ENCODE measurements at places on chromosomes 6 and 20.

DNA sequence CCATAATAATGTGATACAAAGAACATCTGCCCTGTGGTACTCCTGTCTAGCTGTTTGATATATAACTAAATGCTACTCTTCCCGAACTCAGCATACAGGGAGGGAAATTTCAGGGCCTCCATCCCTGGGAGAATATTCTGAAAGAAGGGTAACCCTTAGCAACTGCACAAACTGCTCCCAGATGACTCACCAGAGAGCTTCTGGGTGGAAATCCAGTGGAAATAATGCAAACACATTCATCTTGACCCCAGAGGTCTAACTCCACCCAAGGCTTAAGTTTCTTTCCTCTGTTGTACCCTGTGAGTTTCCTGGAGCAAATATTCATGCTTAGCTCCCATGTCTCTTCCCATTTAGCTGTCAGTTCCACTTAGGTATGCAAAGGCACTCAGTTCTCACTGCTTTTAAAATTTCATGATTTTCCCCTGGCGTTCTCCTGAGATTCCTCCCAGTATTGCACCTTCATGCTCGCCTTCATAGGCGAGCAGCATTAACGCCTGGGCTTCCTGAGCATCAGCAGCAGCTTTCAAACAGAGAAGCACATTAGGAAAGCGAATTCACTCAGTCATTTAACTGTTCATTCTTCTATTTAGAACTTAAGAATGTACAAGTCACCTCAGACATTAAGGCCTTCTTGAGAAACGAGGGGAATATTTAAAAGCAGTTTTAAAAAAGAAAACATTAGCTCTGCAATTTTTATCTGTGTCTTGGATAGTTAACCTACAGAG, 43.8 kb upstream of the LAMA4 start:
- DNase-seq: no peak

- no peak for DNase-seq
Observed at GRCh38 chr6:134544737-134545136, 226.8 kb upstream of the SGK1 start.

DNA sequence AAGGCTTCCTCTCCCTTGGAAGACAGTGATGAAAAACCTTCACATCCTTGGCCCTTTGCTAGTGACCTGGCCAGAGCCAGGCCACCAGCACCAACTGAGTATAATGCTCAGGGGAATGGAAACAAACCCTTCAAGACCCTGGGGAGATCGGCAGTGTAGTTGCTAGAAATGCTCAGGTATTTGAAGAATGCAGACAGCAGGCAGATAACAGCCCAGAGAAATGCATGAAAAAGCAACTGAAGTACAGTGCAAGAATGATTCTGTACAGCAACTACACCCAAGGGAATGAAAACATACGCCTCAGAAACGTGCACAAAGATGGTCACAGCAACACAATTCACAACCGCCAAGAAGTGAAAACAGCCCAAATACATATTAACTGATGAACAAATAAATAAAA, 41.1 kb downstream of the PPP1R3G start:
- DNase-seq: no peak

DNA sequence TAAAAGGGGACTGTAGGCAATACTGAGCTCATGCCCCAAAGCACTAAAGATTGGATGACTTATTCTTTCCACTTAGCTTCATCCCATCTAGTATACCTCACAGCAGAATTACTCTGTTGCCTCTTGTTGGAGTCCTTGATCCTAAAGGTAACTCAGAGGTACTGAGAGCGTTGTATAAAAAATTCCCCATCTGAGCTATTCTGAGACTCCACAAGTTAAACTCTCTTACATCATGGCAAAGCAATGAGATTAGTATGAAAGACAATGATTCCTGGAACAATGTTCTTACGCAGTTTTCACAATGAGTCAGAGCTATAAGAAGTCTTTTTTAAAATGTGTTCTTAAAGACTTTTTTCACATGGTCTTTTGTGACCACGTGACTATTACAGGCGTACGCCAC, 370.1 kb downstream of the ADGRB3 start:
- DNase-seq: no peak

GRCh38 chr6:87917886-87918285, 129.8 kb upstream of the SPACA1 start:
- DNase-seq: no peak

DNA sequence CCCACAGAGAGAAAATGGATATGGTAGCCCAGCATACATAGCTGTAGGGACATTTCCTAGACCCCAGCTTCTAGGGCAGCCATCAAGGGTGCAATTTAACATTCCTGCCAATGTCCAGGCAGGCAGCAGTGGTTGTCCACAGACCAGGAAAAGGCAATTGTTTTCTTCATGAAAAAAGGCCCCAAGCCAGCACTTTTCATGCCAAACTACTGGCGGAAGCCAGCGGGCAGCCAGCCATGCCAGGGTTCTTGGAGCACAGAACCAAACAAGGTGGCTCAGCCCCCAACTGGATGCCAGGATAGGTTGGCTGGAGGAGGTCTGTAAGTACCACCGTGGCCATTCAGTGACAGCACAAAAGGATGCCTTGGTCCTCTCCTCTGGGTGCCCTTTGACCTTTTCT, 94.6 kb downstream of the BANF2 start:
- no peak for DNase-seq

- DNase-seq: peak; percentile 18
Observed at GRCh38 chr6:80133020-80133419, 26.5 kb downstream of the BCKDHB start.

GRCh38 chr6:168364793-168365421, 45.3 kb upstream of the DACT2 start:
- no peak for DNase-seq

DNA sequence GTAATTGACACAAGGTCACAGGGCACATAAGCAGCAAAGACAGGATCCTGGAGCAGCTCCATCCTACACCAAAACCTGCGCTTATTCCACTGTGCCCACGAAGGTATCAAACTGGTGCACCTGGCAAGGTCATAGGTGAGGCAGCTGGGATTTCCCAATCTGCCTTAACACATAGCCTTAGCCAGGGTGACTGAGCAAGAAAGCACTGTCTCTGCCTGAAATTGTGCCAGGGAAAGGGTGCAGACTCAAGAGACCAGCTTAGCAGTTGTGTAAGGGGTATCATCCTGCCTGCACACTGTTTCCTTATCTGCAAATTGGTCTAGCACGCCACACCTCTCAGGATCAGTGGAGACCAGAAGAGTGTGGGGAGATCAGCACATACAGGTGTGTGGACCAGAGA, 82.8 kb downstream of the MAFB start:
- DNase-seq: no peak

DNA sequence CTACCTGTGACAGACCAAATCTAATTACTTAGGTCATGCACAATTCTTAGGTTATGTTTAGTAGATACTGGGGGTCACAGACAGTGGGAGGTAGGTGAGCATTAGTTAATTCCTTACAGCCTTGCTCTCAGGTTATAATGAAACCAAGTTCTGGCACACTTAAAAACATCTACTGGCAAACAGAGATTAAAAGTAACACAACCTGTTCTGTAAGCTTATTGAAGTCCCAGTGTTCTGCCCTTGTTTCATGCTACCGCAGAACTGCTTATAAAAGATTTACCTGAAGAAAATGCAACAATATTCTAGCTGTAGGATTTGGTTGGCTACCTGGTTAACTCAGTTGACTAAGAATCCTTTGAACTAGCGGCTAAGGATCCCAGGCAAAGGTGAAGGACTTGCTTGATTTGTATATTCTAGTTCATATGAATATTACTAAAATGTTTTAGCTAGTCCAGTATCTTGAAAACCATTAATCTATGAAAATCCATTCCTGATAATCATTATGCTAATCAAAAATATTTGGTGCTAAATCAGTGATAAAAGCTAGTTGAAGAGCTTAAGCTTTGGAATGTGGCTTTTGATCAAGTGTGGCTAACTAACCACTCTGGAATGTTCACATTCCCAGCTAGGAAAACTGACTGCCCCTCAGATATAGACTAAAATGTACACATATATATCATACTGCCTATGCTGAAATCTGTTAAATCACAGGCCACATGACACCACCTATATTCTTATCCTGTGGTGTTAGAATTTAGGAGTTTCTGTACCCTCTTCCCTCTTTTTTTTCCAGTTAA, 7.2 kb downstream of the PEX3 start:
- no peak for DNase-seq

- peak; percentile 55 for DNase-seq
Observed at GRCh38 chr6:150418827-150419594, 50.2 kb downstream of the IYD start.

DNA sequence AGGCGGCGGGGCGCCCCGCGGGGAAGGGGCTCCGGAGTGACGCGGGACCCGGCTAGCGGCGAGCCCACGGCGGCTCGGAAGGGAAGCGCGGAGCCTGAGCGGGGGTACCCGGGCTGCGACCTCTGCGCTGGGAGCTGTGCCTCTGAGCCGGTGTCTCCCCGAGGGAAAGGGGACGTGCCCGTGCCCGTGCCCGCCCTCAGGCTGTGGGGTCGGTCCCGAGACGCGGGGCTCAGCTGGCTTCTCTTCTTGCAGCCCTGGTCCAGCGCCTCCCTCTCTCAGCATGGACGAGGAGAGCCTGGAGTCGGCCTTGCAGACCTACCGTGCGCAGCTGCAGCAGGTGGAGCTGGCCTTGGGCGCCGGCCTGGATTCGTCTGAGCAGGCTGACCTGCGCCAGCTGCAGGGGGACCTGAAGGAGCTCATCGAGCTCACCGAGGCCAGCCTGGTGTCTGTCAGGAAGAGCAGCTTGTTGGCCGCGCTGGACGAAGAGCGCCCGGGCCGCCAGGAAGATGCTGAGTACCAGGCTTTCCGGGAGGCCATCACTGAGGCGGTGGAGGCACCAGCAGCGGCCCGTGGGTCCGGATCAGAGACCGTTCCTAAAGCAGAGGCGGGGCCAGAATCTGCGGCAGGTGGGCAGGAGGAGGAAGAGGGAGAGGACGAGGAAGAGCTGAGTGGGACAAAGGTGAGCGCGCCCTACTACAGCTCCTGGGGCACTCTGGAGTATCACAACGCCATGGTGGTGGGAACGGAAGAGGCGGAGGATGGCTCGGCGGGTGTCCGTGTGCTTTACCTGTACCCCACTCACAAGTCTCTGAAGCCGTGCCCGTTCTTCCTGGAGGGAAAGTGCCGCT, 686 bp downstream of the ZGPAT start:
- DNase-seq: no peak

DNA sequence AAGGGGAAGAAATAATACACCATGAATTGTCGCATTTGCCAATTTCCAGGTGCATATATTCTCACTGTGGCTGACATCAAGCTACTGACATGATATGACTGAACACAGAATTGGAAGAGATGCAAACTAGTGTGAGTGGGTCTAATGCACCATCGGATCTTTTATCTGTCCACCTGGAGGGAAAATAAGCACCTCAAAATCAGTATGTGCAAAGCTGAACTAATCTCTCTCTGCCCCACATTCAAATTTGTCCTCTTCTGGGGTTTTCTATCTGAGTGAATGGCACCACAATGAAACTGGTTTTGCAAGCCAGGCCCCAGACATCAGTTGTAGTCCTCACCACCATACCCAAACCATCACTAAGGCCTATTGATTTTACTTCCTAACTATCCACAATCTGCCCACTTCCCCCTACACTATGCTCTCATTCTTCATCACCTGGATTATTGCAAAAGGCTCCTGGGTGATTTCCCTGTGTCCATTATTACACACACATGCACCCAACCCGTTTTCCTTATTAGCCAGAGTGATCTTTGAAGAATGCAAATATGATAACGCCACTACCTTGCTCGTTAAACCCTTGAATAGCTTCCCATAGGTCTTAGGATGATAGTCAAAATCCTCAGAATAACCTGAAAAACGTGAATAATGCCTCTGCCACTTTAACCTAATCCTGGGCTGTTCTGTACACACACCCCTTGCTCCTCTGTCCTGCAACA, 159.0 kb upstream of the GMDS start:
- no peak for DNase-seq

DNA sequence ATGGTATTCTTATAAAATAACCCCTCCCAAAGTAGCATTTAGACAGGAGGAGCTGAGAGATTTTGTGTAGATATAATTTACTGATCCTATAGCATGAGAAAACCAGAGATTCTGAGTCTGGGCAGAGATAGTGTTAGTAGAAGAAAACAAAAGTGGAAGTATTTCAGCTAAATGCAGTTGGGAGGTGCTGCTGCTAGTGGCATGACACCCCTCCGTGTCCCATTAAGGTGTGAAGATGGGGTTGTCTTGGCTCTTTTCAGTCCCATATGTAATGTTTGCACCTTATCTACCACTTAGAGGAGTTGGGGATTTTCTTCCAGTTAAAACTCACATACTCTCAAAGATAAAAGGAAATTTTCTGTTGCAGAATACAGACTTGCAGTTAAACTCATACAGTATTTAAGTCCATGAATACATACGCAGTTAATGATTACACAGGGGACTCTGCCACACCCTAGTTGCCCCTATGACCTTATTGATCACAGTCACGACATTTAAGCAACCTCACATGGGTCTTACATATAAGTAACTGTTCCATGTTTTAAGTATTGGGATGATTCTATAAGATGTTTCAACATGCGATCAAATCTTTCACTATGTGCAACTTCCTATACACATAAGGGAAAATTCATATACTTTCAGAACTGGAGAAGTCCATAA, 11.5 kb downstream of the TAAR2 start:
- no peak for DNase-seq

- DNase-seq: no peak
Observed at GRCh38 chr6:79215213-79215824, 19.2 kb downstream of the HMGN3 start.

- DNase-seq: no peak
Observed at GRCh38 chr6:113292646-113293422, 564.3 kb upstream of the MARCKS start.

GRCh38 chr6:158758941-158759479, 60.2 kb downstream of the EZR start:
- DNase-seq: no peak

GRCh38 chr6:83369692-83370091, 61.2 kb downstream of the ME1 start:
- DNase-seq: no peak

- DNase-seq: no peak
Observed at GRCh38 chr6:118667988-118668387, 16.6 kb upstream of the CEP85L start.

DNA sequence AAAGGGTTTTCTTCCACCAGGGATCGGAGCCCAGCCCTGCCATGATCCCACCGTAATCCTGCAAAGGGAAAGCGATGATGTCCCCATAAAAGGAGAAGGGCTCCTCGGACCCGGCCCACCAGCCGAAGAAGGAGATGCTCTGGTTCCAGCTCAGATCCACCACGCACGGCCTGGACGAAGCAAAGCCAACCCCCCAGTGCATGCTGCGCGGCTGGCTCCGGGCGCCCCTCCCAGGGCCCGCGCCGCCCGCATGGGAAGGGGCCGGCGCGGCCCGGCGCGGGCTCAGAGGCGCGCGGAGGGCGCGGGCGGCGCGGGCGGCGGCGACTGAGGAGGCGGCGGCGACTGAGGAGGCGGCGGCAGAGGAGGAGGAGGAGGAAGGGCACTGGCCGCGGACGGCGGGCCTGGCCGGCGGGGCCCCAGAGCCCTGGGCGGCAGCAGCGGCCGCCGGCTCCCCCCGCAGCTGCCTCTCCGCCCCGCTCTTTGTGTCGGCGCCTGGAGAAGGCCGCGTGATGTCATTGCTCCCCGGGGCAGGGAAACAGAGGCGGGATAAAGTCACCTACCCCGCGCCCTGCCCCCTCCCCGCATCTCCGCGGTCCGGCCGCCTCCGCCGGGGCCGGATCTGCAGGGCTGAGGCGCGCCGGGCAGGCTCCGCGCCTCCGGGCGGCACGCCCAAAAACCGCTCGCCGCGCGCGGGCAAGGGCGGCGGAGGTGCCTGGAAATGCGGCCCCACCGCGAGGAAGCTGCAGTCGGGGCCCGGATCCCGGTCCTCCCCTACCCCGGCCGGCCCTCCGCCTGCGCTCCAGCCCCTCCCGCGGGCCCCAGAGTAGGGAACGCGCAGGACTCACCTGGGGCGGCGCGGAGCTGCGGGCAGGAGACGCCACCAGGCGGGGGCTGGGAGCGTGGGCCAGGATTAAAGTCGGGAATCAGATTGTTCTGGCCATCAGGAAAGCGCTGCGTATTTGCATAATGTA, at the start of gene FAXC:
FAXC (minus strand) TSS at position 504 of the 971 bp plus-strand sequence; CDS start at position 202, 302 bp downstream.
- no peak for DNase-seq
